ENCODE measurements at places on chromosomes 5 and 9. TPM values are rescaled to one million over a fixed set of nuclear protein-coding genes. Genes with fewer than 3 reads are reported as not detected.
A peak's percentile ranks its signal among the peaks of the same experiment; 100 is the strongest.

GRCh38 chr5:179271428-179271734, 73.9 kb downstream of the ADAMTS2 start:
- DNase-seq: no peak

DNA sequence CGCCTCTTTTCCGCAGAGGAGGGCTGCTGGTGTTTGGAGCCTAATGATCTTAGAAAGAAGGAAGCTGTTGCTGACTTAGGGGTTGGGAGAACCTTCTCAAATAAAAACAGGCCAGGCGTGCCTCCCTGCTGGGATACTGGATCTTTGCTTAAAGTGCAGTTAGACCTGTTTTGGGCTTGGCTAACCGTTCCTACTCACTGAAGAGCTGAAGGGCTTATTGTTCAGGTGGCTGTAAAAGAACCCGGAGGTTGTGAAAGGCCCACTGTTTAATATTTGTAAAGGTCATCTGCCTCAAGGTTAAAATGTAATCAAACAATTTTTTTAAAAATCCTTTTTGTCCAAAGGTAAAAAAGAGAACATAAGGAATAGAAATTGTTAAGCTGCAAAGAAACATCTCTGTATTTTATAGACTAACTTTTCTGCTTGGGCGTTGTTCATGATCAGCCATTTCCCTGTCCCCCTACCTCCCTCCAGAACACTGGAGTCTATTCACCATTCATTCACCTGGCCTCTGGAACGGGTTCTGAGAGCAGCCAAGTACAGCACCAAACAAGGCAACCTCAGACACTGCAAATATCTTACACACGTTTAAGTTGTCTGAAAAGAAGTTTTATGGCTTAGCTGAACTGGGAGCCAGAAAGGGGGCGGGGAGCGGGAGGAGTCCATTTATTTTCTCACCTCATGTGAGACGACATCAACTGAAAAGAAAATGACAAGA, 18.6 kb upstream of the MTMR12 start:
- DNase-seq: no peak

DNA sequence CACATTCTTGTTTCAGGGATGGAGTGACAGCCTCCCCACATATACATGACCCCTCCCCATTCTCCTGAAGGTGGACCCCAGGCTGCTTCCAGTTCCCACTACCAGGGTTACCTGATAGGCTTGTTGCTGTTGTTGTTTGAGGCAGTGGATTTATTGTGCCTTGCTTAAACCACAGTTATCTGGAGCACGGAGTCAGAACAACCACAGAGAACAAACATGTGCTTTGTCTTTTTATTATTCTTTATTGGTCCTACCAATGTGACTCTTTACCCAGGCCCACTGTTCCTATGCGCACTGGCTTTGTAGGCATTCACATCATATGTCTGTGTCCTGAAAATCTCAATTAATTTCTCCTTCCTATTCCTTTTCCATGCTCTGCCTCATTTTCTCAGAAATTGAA, 41.2 kb upstream of the IPPK start:
- no peak for DNase-seq

DNA sequence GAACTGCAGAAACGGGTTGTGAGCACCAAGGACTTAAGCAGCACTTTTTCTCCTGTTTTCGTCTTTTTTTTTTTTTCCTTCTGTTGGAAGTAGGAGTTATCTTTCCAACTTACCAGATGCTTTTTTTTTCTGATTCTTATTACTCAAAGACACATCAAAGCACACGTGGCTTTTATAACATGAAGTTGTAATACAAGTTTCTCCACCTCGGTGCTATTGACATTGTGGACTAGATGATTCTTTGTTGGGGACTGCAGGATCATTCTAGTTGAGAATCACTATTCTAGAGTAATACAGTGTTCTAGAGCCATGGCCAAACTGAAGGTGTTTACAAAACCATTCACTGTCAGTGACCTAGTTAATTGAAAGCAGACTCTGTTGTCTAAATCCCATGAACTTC, 51.5 kb downstream of the MYO10 start:
- no peak for DNase-seq

DNA sequence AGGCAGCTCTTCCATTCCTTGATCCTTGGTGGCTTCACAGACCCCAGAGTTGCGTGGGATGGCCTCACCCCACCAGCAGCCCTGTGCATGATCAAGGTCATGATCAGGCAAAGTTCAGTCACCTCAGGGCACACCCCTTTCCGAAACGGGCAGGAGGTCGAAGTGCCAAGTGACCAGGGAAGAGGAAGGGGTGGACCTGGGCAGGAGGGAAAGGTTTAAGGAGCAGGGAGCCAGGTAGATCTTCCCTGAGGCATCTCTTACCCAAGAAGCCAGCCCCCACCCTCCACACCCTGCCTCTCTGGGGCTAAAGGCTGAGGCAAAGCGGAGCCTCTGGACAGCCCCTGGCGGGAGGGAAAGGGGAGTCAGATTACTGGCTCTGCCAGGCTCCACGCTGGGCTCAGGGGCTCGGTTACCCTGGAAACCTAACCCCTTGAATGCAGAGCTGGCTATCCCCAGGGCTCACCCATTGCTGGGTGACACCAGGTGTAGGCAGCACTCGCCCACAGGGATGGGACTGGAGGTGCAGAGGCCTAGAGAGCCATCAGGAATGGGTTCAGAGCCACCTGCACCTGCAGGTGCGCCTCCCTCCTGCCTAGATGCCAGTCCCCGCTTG, 3.6 kb downstream of the MGAT4B start:
- DNase-seq: no peak

GRCh38 chr5:62642468-62642867, 63.8 kb downstream of the LRRC70 start:
- no peak for DNase-seq

DNA sequence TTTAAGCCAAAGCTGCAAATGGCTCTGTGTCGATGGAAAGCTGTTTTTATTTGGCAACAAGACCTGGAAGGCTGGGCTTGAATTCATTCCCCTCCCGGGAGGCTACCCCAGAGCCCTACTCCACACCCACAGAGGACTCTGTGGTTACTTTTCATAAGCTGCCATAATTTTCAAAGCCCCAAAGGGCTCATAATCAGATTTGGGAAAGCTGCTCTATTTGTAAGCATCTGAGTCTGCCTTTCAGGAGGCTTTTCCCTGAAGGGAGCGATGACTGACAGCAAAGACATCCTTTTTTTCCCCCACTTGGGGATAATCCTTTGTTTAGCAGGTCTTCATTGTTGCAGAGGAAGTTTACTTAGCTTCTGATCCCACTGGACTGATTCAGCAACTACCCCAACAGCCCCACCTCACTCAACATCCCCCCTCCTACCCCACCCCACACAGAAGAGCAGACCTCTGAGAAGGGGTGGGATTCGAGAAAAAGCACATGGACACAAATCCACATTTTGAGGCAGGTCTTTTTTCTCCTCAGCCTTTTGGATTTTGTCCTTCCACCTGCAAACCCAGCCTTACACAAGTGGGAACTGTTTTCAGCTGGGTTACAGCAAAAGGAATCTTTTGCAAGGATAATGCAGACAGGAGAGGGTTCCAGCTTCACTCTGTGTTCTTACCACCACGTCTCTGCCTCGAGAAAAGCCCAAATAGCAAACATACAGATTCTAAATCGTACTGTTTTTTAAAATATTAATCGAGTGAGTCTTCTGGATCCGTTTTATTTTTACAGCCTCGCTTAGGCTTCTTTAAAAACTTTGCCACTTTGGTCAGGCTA, 244.4 kb upstream of the TUT7 start:
- DNase-seq: no peak

The CRHBP gene
- not detected for total RNA-seq

GRCh38 chr5:174329738-174330137, 284.2 kb downstream of the NSG2 start:
- peak; percentile 25 for DNase-seq

The ERCC6L2 gene
- total RNA-seq: 53.4 TPM

The PCDHB7 gene
- 0.89 TPM for total RNA-seq

The C5orf58 gene
- total RNA-seq: not detected

The FAM151B gene
- total RNA-seq: 3.4 TPM

DNA sequence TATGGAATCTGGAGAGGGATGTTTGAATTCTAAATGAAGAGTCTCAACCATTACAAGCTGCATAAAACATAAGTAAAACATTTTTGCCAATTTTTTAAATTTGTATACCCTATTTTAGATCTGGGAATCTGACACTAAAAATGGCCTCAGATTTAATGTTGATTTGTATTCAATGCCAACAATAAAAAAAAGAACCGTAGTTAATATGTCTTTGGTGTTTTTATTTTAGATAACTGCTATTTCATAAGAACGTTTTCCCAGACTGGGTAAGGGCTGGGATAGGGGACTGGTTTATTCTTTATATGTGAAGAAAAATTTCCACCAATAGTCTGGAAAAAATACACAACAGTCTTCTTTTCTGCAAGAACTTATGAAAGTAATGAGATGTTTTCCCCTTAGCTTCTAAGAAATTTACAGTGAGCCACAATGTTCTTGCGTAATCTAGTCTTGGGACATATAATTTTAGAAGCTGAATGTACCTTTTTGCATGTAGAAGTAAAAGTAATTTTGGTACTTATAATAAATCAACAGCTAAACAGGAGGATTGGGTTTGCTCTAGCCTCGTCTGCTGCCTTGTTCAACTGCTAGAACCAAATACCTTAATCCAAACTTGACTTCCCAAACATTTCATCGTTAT, 244.6 kb upstream of the EFNA5 start:
- peak; percentile 30 for DNase-seq

All from GM23248 (cell line).